ENCODE measurements at places on chromosomes 16 and 17.

GRCh38 chr16:8967132-8967821 lies 3.6 kb upstream of the USP7 start:
- peak; percentile 69 for DNase-seq

DNA sequence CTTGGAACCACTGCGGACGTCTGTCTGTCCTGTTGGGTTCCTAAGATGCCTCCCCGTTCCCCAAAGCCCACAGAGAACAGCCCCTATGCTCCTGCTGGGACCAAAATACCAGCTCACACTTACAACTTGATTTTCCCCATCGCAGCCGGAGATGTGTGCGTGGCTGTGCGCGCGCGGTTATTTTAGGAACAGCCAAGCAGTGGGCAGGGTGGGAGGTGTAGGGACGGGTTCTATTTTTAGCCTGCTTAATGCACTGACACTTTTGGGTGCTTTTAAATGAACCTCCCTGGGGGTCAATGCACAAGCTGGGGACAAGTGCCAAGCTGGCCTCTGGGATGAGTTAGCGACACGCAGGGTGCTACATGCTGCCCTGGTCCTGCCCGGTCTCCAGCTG lies 74.1 kb downstream of the KLHDC4 start:
- DNase-seq = no peak

- no peak for DNase-seq
Observed at GRCh38 chr17:17403899-17404576, 72.8 kb upstream of the MED9 start.

DNA sequence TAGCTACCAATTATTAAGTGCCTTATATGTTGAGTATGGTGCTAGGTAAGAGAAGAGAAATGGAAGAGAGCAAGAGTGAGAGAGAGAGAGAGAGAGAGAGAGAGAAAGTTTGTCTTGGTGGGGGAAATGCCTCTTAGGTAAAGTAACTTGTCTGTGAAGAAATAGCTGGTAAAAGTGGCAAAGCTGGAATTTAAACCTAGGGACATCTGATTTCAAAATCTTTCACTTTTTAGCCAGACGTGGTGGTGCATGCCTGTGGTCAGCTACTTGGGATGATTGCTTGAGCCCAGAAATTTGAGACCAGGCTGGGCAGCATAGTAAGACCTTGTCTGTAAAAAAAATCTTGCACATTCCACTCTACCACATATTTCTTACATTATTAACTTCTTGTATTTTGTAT lies 23.0 kb upstream of the CDR2 start:
- DNase-seq = no peak

- DNase-seq = no peak
Observed at GRCh38 chr16:89711601-89712273, 9.0 kb downstream of the VPS9D1 start.

GRCh38 chr17:42679492-42680330 lies 1.9 kb downstream of the CCR10 start:
- DNase-seq = peak; percentile 75

DNA sequence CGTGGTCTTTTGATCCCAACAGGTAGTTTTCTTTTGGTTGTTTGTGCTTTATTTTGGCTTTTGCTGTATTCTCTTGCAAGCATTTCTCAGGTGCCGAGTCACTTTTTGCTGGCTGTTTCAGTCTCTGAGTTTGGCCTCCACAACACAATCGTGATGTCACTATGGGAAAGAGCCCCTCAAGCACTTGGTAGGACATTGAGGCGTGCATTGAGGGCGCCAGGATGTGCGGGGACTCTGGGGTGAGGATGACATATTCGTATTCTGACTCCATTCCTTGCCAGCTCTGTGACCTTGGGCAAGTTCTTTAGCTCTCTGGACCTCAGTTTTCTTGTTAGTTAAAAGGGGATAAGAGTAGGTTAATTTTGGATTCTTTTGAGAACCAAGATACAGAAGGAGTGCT lies 13.0 kb downstream of the KSR1 start:
- no peak for DNase-seq

- DNase-seq = no peak
Observed at GRCh38 chr16:13809765-13810164, 110.2 kb upstream of the ERCC4 start.

DNA sequence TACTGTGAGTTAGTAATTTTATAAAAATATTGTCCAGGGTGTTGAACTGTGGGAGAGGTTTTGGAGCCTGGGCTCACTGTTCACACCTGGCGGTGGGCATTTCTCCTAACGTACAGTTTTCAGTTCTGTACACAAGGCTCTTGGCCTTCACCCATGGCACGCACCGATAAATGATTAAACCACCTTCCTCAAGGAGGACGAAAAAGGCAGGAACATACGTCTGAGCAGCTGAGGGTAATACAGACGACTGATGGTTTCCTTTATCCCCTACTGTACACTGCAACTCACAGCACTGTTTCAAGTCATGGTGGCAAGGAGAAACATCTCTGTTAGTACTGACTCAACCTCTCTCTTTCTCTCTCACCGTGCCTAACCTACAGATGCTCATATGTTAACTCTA lies 1.4 kb upstream of the ST6GALNAC1 start:
- DNase-seq = no peak

GRCh38 chr16:11240636-11241473 lies 15.1 kb downstream of the SOCS1 start:
- DNase-seq = no peak

- DNase-seq = no peak
Observed at GRCh38 chr17:44961921-44962350, 6.2 kb downstream of the C1QL1 start.

DNA sequence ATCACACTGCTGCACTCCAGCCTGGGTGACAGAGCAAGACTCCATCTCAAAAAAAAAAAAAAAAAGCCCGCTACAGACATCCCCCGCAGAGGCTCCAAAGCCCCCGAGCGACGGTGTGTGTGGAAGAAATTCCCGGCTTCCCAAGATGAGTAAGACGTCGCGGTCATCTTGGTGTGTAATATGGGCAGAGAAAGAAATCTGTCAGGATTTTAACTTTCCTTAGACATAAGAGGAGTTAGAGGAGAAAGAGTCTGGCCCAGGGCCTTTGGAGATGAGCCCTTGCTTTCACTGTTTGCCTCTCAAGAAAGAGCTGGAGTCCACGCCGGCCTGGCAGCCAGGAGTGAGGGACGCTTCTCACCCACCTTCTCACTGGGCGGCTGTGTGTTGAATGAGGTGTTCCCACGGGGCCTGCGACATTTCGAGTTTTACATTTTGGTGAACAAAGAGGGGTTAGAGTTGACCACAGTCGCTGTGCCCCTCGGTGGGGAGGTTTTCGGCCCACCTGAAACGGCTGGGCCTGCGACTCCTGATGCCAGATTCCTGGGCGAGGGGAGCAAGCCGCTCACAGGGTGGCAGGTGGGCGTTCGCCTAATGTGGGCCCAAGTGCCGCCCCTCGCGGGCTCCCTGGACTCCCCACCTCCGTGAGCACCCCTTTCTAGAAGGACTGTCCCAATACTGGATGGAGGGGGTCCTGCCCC lies 17.9 kb downstream of the C1QTNF1 start:
- DNase-seq = no peak

Data from inflammatory macrophage treated with lipopolysaccharide for 1 hour (primary cell).